Esophagus squamous epithelium (tissue), 5 donors: ENCODE measurements at places on chromosomes 16 and 17.

DNA sequence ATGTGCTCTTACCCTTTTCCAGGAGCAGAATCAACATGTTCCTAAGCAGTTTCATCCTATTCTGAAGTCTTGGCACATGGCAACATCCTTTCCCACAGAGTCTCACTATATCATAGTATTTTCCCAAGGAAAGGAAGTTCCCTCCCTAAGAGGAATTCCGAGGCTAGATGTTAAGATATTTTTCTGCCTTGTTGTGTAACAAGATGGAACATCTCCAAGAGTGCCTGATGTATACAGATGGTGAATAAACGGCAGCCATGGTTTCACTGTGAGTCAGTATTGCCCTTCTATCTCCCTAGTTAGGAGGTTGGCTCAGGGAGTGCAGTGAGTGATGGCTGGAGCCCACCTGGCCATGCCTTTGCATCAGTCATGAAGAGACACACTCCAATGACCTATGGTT, 48.2 kb downstream of the SPACA3 start:
- DNase-seq, result no peak

- DNase-seq, result no peak
Observed at GRCh38 chr17:37576281-37576680, 32.9 kb downstream of the SYNRG start.

GRCh38 chr17:58150394-58150793, 2.2 kb downstream of the OR4D1 start:
- DNase-seq, result no peak

- no peak for DNase-seq
Observed at GRCh38 chr17:61662741-61663140, 71.7 kb upstream of the NACA2 start.

DNA sequence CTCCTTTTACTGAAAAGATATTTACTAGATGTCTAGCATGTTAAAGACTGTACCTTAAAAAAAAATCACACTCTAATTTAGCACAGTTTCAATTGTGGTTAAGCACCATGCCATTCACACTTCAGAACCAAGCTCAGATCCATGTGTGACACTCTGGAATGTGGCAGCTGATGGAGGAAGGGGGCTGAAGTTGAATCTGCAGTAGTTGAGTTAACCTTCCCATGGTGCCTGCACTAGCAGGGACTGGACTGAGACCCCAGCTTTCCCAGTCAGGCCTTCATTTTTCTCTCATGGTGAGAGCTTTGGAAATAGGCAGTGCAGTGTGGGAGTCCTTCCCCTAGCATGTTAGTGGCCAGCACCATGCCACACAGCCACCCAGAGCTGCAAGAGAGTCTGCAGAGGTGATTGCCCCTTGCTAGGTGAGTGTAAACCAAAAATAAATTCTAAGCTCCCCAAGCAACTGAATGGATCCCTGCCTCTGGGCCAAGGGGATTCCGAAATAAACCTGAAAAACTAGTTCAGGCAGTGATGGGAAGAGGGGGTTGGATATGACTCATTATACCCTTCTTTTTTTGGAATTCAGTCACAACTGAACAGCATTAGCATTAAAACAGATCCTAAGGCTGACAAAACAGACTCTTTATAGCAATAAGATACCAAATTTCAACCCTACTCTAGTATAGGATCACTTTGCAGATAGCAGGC, 208.5 kb downstream of the WWOX start:
- DNase-seq, result no peak

GRCh38 chr17:38571833-38572668, 33.7 kb downstream of the SRCIN1 start:
- DNase-seq, result no peak

DNA sequence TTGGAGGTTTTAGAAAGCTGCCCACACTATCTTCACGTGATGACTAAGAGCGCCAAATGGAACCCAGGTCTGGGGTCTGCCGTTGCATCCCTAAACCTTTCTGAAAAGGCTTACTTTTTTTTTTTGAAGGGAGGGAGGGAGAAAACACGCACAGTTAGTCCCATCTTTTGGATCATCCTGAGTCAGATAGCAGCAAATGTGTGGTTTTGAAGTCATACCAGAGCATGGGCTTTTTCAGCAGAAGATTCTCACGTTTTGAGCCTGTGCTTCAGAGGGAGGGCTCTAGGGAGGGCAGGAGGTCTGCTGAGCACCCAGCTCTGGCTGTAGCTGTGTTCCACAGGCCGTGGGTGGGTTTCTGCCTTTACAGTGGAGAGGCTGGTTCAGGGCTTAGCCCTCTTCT, 194.7 kb downstream of the SNX29 start:
- no peak for DNase-seq

GRCh38 chr17:41579484-41580243, 7.0 kb downstream of the KRT14 start:
- no peak for DNase-seq

DNA sequence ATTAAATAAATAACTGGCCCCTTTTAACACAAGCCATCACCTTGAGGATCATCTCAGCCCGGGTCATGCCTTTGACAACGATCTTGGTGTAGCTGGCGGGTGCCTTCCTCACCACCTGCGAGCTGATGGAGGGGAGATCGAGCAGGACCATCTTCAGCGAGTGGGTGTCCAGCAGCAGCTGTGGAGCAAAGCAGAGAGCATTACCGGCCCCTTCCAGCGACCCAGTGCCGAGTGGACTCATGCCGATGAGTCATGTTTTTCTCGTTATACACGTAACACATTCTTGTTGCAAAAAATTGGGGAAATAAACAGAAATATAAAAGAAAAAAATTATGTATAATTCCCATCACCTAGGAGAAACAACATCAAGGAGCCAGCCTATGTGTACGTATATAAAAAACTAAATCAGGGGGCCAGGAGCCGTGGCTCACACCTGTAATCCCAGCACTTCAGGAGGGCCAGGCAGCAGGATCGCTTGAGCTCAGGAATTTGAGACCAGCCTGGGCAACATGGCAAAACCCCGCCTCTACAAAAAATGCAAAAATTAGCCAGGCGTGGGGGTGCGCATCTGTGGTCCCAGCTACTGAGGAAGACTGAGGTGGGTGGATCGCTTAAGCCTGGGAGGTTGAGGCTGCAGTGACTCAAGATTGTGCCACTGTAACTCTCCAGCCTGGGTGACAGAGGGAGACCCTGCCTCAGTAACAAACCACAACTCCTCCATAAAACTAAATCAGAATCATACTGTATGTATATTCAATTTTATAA, 169.1 kb upstream of the RPH3AL start:
- DNase-seq, result no peak

DNA sequence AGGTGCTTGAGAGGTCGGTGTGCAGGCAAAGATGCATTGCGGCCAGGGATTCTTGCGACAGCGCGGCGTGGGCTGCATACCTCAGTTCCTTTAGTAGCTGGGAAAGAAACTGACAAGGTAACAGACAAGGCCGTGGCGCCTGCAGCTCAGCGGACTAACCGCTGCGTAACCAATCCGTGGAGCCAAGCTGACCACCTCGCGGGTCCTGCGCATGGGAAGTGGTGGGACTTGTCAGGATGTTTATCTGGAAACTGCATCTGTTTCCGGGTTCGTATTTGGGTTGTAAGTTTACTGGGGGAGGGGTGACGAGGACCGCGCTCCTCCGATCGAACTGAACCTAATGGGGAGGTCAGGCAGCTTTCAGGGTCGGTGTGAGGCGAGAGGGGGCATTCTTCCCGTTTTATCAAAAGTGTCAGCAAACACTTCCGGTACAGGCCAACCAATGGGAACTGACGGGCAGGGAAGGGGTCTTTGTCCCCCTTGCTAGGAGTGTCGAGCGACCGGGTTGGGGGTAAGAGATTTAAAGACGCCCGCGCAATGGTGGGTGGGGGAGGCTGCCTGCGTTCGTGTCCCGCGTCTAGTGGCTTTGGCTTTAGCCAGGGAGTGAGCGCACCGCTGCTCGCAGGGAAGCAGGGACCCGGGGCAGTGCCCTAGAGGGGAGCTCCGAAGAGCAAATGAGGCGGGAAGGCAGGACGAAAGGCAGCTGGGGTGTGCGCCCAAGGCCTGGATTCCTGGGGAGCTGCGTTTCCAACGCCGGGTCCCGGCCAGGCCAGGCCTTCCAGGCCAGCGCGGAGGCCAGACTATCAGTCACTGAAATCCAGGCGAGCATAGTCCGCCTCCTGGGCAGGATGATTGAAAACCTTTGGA, 7.0 kb downstream of the IRX6 start:
- DNase-seq, result no peak

GRCh38 chr17:72640415-72641165, 451.9 kb downstream of the SLC39A11 start:
- no peak for DNase-seq

- no peak for DNase-seq
Observed at GRCh38 chr16:55662644-55663031, 6.8 kb downstream of the SLC6A2 start.

- DNase-seq, result no peak
Observed at GRCh38 chr17:77802333-77802615, 156.2 kb upstream of the TNRC6C start.

DNA sequence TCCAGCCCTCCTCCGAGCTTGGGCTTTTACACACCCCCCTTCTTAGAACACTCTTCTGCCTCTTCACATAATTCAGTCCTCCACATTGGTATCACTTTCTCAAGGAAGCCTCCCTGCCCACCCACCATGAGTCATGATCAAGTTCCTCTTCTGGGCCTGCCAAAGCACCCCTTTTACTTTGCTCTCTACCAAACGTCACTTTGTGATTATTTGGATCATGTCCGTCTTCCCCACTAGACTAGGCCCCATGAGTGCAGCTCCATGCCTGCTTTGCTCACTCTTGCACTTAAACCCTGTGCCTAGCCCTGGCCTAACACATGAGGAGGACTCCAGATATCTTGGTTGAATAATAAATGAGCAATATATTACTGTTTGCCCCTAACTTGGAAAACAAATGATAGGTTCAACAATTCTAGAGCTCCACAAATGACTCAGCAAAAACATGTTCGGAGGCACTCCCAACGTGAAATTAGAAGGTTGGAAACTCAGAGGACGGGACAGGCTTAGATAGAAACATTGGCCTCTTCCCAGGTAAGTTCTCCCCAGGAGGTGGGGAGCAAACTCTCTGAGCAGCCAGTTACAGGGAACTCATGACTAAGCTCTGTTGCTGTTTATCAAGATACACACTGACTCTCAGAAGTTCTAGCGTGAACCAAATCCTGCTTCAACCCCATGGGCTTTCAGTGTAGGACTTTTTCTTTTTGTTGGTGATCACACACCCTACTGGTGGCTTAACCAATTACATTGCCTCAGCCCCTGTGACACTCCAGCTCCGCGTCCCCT, 28.3 kb downstream of the G6PC1 start:
- no peak for DNase-seq

DNA sequence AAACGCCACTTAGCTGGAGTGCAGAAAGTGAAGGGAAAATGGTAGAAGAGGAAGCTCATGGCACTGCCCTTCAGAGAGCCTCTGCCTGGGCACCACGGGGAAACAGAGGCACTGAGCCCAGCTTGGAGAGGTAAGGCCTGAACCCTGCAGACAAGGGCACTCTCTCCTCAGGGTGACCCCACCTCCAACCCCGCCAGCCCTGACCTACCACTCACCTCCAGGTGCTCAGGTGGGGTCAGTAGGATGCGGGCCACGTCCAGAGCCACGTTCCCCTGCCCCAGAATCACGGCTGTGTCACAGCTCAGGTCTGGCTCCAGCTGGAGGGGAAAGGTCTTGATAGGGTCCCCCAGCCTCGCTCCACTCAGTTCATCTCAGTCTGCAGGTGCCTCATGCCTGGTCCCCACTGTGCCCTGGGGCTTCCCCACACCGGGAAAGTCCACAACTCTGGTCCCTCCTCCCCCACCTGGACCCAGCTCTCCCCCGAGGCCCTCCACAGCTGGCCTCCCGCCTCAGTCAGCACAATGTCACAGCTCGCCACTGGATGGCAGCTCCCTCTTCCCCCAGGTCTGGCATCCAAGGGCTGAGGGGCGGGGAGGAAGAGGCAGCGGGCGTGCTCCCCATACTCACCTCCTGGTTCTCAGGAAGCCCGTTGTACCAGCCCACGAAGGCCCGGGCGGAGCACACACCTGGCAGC, 6.0 kb upstream of the GRIN2C start:
- DNase-seq, result no peak

DNA sequence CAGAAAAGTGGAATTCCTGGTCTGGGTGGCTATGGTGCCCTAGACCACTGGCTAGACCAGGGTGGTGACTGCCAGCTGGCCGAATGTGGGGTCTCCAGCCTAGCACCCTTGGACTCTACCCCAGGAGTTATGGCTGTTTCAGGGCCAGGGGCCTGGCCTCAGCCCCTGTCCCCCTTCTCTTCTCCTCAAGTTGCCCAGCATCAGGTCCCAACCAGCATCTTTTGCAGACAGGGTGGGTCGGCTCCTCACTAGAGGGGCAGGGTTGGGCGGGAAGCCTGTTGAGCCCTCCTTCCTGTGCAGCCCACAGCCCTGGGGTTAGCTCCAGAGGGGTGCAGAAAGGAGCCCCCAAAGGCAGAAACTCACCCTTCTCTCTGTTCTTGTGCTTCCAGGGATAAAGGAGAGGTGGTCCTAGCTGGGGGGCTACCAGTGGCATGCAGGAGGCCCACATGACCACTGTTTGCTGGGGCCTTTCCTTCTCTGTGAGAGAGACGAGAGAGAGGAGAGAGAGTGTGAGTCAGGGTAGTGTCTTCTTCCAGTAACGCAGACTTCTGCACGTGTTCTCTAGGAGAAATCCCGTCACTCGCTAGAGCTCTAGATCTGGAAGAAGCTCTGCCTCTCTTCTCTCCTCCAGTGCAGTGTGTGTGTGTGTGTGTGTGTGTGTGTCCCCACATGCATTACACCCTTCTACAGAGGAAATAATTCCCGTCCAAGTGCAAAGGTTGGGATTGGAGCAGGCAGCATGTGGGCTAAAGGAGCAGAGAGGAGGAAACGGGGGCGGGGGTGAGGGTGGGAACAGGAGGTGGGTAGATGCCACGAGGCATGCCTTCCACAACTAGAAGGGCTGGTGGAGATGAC, 209.4 kb downstream of the SEC14L1 start:
- DNase-seq, result no peak

DNA sequence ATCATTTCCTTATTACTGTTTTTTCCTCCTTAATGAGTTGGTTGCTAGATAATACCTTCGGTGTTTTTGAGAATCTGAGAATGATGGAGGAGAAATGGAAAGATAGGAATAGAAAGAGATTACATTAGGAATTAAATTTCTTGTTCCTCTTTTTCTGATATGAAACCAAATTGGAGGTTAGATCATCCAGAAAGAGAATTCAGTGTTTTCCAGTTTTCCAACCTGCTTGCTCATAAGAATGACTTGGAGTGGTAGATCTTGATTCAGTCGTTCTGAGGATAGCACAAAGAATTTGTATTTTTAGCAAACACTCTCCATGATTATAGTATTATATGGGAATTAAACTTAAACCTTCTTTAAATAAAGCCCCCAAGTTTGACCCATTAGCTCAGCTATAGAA, 35.9 kb downstream of the PITPNC1 start:
- DNase-seq, result no peak

GRCh38 chr17:3534881-3535252, 22.7 kb downstream of the TRPV3 start:
- no peak for DNase-seq

DNA sequence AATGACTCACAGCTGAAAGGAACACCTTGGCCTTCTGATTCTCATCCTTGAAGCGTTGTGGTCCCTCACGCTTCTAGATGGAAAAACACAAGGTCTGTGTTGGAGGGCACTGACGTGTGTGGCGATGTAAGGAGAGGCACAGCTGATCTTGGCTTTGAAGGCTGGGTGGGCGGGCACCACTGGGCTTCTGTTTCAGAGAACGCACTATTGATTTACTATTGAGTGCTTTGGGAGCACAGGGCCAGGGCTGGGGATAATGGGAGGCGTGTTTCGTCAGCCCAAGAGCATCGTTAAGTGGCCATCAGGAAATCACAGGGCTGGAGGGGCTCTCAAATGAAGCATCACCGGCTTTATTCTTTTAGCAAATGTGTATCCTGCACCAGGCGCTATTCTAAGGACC, 70.7 kb downstream of the CMIP start:
- DNase-seq, result no peak

GRCh38 chr16:9964426-9964825, 217.8 kb downstream of the GRIN2A start:
- DNase-seq, result no peak

GRCh38 chr16:84593825-84594724, 23.8 kb downstream of the COTL1 start:
- peak; percentile 61 for DNase-seq
